ENCODE measurements at places on chromosomes 11 and 22.
A peak's percentile ranks its signal among the peaks of the same experiment; 100 is the strongest.

DNA sequence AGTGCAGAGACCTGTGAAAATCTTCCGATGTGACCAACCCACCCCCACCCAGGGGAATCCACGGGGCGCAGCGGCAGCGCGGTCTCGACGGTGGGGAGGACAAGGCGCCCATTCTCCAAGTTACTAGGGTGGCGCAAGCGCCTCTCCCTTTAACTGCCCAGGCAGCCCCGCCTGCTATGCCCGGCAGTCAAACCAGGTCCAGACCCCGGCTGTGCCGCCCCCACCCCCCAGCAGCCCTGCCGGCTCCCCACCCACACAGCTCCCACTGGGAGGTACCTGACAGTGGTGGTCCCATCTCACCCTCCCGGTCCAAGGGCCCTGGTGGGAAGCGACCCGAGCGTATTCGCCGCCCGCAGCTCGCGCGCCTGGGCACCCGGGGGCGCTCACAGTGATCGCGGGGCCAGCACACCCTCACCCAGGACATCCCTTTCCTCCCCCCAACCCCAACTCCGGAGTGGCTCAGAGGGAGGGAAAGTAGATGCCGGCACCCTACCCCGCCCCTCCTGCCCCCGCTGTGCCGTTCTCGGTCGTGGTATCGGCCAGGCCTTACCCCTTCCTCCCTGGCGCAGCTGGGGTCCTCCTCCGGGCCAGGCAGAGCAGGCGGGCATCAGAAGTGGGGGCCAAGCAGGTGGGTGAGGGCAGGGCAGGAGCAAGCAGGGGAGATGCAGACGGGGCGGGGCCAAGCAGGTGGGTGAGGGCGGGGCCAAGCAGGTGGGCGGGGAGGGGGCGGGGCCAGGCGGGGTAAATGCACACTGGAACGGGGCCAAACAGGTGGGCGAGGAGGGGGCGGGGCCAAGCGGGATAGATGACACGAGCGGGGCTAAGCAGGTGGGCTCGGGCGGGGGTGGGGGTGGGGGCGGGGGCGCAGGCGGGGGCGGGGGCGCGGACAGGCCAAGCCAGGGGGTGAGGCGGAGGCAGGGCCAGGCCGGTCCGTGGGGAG is at the start of gene TRPM5:
TSS of gene TRPM5 (minus strand) at position 634 of the 940 bp plus-strand sequence. CDS start 21,478 bp downstream, outside the sequence.
- DNase-seq = no peak

GRCh38 chr11:100667449-100667848 is 19.6 kb upstream of the ARHGAP42 start:
- no peak for DNase-seq

DNA sequence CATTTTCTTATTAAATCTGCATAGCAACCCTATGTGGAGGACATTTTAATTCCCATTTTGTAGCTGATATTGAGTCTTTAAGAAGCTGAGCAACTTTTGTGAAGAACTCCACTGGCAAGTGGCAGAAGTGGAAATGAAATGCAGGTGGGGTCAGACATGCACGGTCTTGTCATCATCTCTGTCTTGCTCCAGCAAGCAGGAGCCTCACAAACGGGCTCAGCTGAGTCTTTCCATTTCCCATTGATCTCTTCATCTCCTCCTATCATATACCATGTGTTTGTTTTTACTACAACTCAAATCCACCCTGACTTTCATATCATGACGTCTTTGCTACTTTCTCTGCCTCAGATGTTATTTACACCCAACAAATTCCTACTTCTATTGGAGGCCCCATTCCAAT is 97.9 kb upstream of the TENM4 start:
- no peak for DNase-seq

- no peak for DNase-seq
Measured at GRCh38 chr11:118219732-118220131, 5.1 kb downstream of the JAML start.

DNA sequence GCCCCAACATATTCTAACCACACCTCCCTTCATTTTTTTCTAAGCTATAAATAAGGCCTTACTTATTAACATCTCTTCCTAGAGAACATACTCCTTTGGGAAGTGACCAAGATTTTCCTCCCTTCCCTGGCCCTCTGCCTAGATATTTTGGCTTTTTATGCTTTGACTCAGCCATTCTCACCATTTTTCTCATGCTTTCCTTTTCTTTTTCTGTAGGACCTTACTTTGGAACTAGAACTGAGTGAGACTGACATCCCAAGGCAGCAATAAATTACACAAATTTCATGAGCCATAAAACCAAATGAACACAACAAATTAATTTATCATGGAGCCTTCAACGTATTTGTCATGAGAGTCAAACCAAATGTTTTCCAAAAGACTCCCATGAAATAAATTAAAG is 142.7 kb upstream of the CTSC start:
- DNase-seq = peak; percentile 28
